ENCODE measurements at places on chromosomes 2 and 18.

- DNase-seq = no peak
These were observed 90.3 kb upstream of the MAP3K20 start for GRCh38 chr2:172985139-172985892.

DNA sequence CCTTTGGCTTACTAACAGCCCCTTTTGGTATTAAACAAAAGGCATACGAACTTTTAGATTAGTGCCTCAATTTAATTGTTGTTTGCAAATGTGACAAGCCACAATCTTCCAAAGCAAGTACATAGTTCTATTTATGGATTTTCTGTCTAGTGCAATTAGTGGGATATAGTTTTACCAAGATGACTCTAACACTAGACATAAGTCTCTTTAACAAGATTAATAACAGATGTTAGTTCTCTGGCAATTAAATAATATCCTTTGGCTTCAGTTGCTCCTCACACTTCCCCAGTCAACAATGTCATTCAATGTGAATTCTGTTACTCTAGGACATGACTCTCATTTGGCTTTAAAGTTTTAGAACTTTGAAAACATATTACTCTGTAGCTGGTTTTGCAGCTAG lies 16.7 kb upstream of the MC4R start:
- DNase-seq = no peak

DNA sequence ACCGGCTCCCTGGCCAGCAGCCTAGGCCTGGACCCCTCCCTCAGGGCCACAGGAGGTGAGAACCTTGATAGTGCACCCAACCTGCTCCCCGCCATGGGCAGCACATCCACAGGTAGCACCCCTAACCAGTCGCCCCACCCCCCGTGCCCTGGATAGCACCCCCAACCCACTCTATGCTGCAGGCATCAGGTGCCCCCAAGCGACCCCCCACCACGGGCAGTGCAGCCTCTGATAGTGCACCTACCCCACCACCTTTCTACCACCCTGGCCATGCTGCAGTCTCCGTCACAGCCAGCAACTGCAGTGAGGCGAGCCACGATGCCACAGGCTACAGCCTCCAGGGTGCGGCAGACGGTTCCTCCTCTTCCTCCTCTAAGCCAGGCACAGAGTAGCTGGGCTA lies 55.6 kb downstream of the SOWAHC start:
- DNase-seq = no peak

GRCh38 chr2:75870651-75871137 lies 160.0 kb upstream of the GCFC2 start:
- DNase-seq = no peak

- DNase-seq = no peak
These were observed 211.5 kb downstream of the RAD51AP2 start for GRCh38 chr2:17306706-17307105.

DNA sequence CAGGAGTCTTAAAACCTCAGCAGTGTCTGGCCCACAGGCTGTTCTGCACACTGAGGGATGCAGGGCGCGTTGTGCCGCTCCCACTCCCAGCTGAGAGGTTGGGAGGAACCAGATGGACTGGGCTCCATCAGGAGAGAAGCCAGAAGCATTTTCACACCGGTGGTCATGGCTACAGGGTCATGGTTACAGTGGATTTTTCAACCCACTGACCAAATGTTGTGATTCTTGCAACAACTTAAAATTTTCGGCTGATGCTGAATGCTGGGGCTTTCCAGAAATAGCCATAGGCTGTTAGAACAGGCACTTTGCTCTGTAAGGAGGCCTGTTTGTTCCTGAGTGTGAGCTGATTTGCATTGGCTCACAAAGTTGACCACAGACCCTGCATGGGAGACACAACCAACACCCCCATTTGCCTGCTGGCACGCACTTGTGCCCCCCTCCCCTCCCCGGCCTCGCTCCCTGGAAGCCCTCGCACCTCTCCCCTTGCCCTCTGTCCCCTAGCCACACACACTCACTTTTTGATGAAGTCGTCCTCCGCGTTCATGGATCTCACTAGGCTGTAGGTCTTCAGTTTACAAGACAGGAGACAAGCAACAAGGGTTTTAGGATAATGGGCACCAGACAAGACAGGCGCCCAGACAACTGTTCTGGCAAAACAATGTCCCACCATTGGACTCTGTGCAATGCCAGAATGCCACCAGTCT lies 3.4 kb downstream of the LPIN1 start:
- no peak for DNase-seq

DNA sequence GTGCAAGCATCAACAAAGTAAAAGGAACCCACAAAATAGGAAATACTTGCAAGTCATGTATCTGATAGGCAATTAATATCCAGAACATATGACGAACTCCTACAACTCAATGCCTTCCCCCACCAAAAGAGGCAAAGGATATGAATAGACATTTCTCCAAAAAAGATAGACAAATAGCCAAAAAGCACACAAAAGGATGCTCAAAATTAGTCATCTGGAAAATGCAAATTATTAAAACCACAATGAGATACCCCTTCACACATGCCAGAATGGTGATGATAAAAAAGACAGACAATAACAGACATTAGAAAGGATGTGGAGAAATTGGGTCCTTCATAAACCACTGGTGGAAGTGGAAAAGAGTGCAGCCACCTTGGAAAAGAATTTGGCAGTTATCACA lies 76.4 kb downstream of the RIF1 start:
- DNase-seq = no peak

DNA sequence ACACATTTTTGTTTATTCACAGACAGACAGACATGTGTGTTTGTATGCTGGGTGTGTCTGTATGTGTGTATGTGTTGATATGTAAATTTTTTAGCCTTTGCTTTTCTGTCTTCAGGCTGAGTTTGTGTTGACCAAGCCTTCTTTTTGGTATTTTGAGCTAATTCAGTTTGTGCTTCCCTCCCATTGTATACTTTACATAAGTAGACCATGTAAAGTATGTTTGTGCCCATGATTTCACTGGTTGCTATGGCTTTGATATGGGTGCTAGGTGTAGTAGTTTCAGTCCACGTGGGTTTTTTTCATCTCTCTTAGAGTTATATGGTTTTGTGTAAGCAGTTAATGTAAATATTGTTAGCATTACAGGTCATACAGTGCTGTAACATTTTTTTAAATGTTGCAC lies 129.4 kb upstream of the EPC2 start:
- DNase-seq = no peak

DNA sequence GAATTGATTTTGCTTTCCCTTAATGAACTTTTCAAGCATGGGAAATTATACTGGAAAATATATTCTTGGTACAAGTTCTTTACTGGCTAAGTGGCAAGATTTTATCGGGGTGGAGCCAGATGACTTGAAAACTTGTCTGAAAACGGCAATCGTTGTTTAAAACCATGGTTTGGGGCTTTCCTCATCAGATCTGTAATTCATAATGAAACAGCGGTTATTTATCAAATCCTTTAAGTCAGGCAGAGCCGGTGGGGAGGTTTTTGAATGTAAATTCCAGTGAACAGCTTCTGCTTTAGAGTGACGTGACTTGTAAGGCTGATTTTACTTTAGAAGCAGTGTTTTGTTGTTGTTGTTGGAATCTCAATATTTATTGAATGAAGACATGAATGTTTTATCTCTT lies 2.6 kb downstream of the SEC11C start:
- DNase-seq = no peak

DNA sequence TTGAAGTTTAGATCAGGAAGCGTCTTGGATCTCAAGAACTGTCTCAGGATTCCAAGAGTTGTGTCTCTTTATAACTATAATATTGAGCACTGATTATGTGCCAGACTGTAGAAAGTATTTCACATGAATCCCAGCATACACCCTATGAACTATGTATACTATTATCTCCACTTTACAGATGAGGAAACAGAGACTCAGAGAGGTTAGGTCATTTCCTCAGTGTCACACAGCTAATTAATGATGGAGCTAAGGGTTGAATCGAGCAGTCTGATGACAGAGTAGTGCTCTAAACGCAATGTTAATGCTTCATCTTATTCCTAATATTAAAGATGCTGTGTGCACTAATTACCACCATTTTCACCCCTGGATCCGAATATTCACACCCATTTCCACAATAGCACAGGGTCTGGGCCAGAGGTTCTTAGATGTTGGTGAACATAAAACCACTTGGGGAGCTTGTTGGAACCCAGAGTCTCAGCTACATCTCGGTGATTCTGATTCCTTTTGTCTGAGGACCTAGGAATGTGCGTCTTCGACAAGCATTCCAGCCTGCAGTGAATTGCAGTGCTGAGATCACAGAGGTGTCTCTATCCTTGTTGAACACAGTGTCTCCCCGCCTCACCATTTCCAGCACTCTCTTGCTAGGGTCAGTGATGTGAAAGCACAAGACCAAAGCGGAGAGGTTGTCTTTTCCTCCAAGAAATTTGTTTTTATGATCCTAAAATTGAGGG lies 213.8 kb downstream of the SP3 start:
- DNase-seq = no peak

- DNase-seq = no peak
These were observed 40.8 kb downstream of the DARS1 start for GRCh38 chr2:135944625-135945024.

GRCh38 chr2:200406379-200406778 lies 99.9 kb downstream of the SPATS2L start:
- no peak for DNase-seq

DNA sequence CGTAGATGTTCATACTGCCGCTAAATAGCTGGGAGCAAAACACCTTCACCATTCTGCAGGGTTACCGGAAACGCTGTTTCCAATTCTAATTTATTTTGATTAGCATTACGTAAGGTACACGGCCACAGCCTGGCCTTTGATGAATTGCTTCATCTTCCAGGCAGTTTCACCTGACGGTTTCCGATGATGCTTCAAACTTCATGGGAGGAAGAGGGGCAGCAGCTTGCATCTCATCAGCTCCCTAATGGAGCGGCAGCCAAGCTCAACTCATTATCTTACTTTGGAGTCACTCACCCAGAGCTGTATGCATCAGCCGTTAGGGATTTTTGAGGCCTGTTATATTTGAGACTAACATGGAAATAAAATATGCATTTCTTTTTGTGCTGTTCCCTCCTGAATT lies 54.8 kb downstream of the TMEM18 start:
- DNase-seq = no peak

- DNase-seq = no peak
These were observed 264.2 kb downstream of the LNPK start for GRCh38 chr2:175737722-175738361.

DNA sequence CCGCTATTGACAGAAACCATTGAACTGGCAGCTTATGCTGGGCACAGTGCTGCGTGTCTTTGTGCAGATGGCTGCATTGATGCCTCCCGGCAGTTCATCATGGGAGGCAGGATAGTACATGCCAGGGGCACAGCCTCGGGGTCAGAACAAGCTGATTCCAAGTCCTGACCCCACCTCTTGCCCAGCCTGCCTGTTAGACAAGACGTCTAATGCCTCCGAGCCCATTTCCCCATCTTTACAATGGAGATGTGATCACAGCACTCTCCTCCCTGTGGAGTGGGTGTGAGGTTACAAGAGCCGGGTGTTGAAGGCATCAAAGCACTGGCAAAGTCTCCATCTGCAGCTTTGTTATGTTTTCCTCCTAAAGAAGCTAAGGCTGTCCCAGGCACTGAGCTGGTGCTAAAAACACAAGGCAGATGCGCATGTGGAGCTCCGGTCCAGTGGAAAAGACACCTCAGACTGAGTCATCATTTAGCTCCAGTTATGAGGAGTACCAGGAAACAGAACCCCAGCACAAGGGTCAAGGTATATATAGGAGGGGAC lies 125.7 kb upstream of the EPAS1 start:
- no peak for DNase-seq

DNA sequence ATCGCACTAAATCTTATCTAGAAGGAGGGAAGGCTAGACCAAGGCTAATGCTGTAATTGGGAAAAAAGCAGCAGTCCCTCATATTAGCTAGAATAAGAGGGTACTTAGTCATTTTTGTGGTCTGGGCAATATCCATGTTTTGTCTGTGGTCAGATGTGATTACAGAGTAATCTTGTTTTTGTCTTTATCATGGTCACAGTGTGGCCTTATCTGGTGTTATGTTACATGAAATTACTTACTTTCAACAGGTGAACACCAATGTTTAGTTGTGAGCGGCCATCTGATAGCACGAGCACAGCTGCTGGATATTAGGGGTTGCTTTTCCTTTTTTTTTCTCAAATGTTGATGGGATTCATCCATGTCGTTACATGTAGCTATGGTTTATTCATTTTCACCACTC lies 23.7 kb upstream of the PLEKHM3 start:
- peak; percentile 55 for DNase-seq

DNA sequence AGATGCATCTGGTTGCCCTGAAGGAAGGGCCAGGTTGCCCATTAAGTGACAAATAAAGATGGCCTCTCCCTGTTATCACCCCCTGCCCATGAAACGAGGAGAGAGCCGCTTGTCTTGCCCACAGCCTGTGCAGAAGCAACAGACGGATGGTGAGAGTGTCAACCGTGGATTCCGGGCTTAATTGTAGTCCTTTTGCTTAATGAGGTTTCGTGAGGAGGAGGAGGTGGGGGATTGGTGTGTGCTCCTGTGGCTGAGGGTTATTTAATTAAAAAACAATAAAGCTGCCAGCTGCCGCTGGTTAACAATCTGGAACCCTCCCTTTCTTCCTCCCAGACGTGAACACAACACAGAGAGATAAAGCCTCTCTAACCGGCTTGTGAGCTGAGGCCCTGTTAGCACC lies 188.0 kb upstream of the PARD3B start:
- DNase-seq = no peak

GRCh38 chr18:73841661-73842060 lies 306.0 kb downstream of the FBXO15 start:
- DNase-seq = no peak

- DNase-seq = no peak
These were observed 9.5 kb downstream of the PSD4 start for GRCh38 chr2:113183264-113183663.

DNA sequence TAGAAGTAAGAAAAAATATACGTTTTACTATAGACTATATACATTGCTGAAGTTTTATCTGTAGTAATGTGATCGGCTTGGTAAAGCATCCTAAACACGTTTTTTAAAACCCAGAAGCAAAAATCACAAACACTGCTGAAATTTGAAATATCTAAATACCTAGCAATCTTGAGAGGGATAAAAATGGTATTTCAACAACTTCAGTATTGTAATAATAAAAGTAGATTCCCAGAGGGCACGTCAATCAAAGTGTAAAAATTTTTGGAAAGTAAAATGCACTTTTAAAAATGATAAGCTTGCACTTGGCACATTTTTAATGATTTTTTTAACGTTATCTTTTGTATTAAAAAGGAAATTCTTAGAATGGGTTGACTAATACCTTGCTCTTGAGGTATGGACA lies 1.6 kb downstream of the ZC3H6 start:
- no peak for DNase-seq

- DNase-seq = no peak
These were observed 18.5 kb downstream of the PHOSPHO2 start for GRCh38 chr2:169712791-169713227.

- no peak for DNase-seq
These were observed 66.9 kb downstream of the CDH20 start for GRCh38 chr18:61400016-61400635.

- no peak for DNase-seq
These were observed 24.1 kb downstream of the GLS start for GRCh38 chr2:190904640-190905261.

- no peak for DNase-seq
These were observed 118.4 kb downstream of the MEIS1 start for GRCh38 chr2:66553370-66553769.

- DNase-seq = peak; percentile 67
These were observed 26.0 kb downstream of the PLEK start for GRCh38 chr2:68391099-68391498.

- DNase-seq = no peak
These were observed 372.6 kb upstream of the NT5C1B start for GRCh38 chr2:18961991-18962421.
